Activated CD8-positive, alpha-beta T cell treated with anti-CD3 and anti-CD28 coated beads for 36 hours (primary cell): ENCODE measurements at places on chromosomes 2 and 18.

DNA sequence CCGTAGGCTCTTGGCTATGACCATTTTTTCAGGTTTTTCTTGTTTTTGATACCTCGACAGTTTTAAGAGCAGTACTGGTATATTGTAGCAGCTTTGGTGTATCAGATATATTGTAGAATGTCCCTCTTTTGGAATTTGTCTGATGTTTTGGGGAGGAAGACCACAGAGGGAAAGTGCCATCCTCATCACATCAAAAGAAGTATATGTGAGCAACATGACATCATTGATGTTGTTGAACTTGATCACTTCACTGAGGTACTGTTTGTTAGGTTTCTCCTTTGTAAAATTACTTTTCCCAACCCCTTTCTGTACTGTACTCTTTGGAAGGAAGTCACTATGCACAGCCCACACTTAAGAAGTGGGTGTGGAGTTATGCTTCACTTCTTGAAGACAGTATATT is 41.0 kb downstream of the EML4 start:
- DNase-seq = no peak

DNA sequence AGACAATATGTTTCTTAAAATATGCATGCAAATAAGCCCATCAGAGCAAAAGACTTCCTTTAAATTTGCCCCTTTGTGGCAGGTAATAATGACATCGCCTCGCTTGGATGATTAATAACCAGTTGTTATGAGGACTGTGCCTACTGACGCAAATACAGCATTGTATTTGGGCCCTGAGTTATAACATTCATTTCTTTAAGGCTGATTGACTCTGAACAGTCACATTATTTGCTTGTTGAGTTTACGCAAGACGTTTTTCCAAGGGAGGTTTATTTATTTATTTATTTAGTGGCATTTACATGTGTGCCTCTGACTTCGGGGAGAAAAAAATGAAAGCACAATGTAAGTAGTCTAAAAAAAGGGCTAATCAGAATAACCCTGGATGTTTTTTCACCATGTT is 88.3 kb downstream of the SLC8A1 start:
- DNase-seq = no peak

- peak; percentile 80 for DNase-seq
Measured at GRCh38 chr2:131093696-131094462, 619 bp upstream of the FAM168B start.

- no peak for DNase-seq
Measured at GRCh38 chr2:235133837-235134236, 182.0 kb downstream of the SH3BP4 start.

DNA sequence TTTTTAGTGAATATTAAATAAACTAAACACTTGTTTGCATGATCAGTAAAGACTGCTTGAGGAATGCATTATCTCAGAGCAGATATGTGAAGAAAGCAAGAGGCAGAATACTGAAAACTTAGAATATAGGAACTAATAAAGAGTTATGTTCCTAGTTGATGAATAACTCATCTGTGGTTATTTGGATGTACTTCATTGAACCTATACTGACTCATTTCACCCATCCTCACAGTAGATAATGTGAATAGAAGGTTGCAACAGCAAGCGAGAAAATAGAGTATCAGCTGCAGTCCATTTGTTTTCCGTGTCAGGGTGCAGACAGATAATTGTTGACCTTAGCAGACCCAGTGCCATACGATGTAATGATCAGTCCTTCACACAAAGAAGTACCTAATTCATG is 945.7 kb upstream of the LRRTM1 start:
- no peak for DNase-seq

DNA sequence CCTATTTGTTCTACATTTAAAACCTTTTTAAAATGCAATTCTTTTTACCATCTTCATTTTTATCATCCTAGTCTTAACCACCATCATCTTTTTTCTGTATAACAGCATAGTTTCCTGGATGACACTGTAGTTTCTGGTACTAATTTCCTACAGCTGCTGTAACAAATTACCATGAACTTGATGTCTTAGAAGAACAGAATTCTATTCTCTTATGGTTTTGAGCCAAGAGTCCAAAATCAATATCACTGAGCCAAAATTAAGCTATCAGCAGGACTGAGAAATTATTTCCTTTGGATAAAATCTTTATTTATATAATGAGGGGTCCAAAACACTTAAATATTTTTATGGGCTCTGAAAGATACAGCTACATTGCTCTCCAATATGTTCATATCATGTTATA is 539.3 kb downstream of the METTL4 start:
- no peak for DNase-seq

DNA sequence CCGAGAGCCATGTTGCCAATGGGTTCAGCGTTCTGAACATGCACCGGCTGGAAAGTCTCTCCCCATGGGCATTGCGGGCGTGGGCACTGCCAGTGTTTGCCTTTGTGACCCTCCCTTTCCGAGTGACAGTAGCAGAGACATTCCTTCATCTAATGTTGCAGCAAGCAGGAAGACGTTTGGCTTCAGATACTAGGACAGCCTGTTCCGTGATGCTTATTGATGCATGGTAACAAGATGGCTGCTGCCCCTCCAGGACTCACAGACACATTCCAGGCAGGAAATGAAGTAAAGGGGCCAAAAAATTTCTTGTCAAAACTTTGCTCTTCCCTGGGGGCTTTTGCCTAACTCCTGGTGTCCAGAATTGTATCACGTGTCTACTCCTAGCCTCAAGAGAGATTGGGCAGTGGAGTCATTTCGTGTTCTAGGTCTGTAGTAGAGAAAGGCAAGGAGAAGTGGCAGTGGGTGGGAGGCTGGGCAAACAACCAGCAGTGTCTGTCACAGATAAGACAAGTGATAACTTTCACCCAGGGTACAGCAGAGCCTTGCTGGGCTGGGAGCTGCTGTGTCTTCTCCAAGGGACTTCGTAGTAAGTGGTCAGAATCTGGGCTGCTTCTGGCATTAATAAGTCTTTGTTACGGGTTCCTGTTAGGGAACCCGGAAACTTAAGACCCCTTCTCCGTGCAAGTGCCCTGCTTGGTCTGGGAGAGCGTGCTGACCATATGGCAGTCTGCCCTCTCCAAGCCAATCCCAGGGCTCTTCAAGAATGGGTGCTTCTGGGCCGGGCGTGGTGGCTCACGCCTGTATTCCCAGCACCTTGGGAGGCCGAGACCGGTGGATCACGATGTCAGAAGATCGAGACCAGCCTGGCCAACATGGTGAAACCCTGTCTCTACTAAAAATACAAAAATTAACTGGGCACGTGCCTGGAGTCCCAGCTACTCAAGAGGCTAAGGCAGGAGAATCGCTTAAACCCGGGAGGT is 93.5 kb downstream of the TFCP2L1 start:
- no peak for DNase-seq

DNA sequence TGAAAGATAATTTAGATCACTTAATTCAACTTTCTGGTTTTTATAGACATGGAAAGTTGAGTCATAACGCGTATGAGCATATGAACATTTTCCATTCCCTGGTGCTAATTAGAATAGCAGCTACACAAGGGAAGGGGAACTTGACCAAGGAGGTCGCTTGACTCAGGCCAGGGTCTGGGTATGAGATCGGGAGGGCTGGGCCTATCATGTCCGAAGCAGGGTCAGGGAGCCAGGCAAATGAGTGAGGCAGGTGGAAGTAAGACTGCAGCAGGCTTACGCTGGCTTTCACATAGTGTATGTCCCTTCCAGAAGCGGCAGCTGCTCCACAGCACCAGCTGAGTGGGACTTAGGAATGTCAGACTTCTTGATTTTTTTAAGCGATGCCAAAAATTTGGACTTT is 14.7 kb downstream of the RALB start:
- DNase-seq = no peak

DNA sequence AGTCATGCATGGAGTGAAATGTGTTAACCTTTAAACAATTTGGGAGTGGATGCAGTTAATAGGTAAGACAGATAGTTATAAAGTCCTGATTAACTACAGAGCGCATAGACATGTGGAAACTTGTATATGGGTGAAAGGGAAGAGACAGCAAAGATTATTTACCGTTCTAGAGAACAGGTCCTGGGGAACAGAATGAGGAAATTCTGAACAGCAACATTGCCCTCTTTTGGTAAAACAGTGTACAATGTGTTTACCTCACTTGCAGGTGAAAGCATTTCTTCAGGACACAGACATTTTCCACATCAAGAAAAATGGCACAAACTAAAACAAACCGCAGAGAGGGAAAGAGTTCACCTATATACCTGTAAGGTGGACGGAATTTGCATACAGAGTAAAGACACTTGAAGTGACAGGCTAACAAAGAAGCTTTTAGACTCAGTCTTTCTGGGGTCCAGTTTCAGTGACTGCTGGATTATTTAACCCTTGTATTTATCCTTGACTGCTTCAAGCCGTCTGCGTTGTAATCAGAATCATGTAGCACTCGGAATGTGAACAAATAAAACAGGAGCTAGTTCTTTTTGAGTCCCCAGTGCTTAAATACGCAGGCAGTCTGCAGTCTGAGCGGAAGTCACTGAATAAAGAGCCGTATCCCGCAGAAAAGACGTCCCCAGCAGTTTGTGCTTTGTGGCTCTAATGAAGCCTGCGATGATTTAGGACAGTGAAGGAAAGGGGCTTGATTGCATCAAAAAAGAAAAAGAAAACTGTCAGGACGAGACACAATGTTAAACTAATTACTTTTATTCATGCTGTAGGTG is 364.8 kb upstream of the GALNT5 start:
- no peak for DNase-seq

DNA sequence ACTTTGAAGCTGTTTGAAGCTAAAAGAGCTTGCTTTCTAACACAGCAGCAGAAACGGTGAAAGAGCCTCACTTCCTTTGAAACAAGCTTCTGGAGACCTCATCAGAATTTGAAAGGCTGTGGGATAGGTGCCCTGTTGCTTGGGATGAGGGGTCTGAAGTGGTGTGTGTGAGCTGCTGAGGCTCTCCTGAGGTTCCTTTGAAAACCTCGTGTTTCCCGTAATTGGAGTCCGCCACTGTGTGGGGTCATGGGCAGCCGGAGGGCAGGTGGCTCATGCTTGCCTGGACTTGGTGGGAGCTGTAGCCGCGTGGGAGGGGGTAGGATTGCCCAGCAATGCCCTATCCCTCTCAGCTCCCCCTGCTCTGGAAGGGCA is 34.4 kb downstream of the CABLES1 start:
- DNase-seq = no peak

DNA sequence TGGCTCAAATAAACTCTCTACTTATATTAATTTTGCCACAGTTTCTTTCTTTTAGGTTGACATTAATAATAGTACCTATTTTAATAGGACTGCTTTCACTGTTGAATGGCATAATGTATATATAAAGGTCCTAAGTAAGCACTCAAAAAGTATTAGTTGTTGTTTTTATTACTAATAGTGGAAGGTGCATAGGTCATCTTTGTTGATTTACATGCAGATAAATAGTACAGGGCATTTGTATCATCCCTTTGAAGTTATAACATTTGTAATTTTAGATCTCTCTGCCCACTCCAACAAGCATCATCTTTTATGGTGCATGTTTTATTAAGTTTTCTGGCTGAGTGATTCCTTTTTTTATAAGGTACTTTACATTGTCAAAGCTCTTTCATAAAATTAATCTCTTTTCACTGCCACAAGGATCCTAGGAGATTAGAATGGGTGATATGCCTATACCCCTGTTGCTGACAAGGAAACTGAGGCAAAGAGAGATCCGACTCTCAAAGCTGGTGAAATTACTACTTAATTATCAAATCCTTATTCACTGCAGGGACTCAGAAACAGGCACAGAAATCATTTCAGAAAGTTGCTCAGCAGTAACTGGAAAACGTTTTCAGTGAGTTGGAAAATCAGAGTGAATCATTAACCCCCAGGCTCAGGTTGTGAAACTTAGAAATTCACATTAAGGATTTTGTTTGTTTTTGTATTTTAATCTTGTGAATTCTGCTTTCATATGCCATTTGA is 299.6 kb downstream of the AGPS start:
- DNase-seq = no peak

DNA sequence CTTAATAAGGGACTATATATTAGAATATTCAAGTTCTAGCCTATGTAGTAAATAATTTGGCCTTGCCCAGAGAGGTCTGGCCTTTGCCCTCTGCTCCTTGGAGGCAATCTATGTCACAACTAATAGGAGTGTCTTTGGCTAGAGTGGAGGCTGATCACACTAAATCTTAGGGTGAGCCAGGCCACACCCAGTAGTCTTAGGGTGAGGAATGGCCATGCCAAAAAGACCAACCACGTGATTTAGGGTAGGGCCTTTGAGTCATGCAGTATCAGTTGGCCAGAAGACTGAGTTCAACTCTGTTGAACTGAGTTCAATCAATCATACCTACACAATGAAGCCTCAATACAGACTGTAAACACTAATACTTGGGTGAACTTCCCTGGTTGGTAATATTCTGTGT is 26.0 kb upstream of the FLACC1 start:
- no peak for DNase-seq

- no peak for DNase-seq
Measured at GRCh38 chr2:40130251-40130994, 321.5 kb downstream of the SLC8A1 start.

GRCh38 chr18:39660141-39660540 is 2094.5 kb upstream of the CELF4 start:
- no peak for DNase-seq

- DNase-seq = no peak
Measured at GRCh38 chr2:26615860-26616705, 25.1 kb downstream of the CIB4 start.

DNA sequence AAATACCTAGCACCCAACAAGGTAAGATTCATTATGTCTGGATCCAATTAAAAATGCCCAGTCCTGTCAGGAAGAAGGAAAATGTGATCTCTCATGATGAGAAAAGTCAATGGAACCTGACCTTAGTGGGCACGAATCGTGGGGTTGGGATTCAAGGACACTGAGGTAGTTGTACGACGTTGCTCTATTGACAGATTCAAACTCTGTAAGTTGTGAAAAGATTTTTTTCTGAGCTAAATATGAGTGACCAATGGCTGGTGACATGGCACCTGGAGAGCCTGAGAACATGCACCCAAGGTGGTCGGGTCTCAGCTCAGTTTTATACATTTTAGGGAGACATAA is 148.2 kb downstream of the NDUFA10 start:
- DNase-seq = no peak

- DNase-seq = no peak
Measured at GRCh38 chr2:219861307-219861706, 233.9 kb downstream of the SLC4A3 start.

- DNase-seq = no peak
Measured at GRCh38 chr2:233681521-233682099, at the start of gene UGT1A7. Gene UGT1A7, plus strand, starts transcription at chr2:233681901. Its CDS starts 37 bp downstream, at chr2:233681938.

DNA sequence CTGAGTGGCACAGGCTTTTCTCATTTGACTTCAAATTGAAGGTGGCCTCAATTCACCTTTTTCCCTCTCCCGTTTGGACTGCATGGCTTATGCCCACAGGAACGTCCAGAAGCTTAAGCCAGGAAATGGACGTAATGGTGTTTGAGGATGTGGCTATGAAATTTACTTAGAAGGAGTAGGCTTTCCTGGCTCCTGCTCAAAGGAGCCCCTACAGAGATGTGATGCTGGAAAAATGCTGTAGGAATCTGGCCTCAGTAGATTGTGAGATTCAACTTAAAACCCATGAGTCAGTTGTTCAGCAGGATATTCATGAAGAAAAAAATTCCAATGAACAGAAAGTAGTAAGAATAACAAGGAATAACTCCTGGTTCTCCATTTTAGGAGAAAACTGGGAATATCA is 129.0 kb downstream of the ICOS start:
- DNase-seq = no peak
